ENCODE measurements at places on chromosomes 1 and 21.

DNA sequence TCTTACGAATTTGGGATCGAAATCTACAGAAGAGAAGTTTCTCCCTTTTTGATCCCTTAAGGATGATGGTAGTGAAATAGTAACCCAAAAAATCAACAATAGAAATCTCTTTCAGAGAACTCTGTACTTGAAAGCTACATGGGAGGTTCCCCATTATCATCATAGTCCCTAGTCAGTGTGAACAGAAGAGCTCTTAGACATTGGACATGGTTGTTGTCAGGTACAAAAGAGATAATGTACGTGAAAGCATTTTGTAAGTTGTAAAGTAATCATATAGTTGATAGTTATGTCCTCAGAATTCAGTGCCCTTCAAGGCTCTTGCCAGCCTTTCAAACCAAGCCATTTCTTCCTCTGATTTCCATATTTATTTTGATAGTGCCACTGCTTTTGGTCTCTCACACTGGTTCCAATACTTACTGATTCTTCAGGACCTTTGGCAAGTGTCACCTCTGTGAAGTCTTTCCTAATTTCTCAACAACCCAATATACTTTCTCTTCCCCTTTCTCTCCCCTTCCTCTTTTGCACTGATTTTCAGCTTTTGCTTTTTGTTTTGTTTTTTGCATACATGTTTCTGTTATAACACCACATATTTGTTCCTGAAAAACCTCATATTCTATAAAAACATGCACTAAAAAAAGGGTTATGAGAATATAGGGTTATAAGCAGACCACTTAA lies 22.4 kb downstream of the VPS45 start:
- no peak for DNase-seq

DNA sequence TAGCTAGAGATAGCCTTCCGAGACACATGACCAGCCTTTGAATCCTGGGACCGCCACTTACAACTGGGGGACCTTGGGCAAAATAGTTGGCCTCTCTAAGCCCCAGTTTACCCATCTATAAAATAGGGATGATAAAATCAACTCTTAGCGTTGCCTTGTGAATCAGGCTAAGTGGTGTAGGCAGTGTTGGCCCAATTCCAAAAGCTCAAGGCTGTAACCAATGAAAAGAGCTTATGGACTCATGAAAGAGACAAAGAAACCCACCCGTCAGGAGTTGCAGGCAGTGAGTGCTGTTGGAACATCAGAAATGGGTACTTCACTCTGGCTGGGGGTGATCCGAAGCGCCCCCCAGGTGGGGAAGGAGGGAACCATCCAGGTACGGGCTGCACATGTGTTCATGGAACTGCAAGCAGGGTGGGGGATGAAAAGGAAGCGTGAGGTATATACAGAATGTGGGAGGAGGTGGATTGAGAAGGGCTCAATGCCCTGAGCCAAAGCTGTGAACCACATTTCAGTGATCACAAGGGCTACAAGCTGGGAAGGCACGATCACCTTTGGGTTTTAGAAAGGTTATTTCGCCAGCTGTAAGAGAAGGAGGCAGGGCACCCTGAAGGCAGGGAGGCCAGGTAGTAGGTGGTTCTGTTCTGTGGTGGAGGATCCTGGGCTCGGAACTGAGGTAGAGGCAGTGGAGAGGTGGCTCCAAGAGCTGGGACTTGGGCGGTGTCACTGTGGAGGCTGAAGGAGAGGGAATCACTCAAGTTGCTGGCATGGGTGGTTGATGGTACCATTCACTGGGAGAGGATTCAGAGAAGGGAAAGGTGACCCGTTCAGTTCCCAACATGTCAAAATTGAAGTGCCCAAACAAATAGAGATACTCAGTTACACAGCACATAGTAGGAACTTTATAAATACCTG lies 11.4 kb upstream of the KIAA1614 start:
- DNase-seq, result no peak

DNA sequence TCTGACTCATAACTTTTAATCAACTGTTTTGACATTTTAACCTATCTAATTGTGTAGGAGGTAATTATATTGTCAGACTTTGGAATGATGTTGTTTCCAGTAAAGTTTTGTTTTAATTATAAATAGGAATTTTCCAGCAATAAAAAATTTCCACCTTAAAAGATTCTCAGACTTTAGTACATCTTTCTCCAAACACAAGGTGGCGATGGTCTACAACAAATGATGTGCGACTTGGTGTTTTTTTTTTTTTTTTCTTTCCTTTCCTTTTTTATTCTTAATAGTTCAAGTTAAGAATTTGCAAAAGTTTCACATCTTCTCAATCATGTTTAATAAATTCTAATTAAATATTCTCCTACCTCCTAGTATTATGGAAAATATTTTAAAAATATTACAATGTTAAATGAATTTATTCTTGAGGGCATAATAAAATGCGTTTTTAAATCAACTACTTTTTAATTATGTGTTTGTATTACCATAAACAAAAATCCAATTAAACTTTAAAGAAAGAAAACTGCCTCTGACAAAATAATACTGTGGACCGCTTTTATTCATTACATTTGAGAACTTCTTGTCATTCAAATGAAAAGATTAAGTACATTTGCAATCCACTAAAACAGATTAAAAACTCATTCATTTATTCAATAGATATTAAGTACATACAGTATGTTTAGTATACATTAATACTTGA lies 4.4 kb upstream of the ADAMTS1 start:
- DNase-seq, result no peak

GRCh38 chr1:93993731-93994130 lies 84.5 kb upstream of the GCLM start:
- DNase-seq, result no peak

DNA sequence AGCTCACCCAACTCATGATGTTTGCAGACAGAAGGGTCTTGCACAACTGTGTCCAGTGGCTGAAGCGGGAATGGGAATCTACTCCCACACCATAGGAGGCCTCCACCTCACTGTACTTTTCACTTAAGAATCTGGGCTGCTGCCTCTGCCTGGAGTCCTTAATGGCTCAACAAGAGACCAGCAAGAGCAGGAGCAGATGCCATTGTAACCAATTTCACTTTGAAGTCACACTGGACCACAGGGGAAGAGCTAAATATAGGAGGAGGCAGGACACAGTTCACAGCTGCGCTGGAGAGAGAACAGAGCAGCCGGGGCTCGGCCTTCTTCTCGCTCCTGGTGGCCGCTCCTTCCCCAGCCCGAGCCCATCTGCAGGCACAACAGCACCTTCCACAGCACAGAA lies 120.4 kb downstream of the SIPA1L2 start:
- DNase-seq, result no peak

DNA sequence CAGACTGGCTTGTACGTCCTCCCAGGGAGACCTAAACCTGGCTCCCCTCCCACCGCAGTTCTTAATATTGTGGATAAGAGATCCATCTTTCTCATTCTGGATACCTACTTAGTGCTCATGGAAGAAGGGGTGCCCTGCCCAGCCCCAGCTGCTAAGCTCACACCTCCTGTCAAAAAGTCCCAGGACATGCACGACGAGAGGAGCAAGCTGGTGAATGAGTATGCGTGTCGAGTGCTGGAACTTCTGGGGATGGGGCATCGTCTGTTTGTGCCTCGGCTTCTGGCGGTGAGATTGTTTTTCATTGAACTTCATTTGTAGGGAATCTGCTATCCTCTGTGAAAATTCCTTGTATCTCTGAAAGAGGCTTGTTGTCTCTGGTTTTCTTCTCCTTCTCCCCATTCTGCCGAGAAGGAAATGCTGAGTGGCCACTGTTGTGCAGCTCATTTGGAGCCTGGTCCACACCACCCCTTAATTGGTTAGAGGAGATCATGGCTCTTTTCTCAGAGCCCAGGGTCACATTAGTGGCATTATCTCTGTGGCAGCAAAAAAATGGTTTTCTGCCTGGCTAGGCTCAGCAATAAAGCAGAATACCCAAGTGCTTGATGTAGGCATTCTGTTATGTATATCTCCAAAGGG lies 199.4 kb upstream of the CACYBP start:
- DNase-seq, result no peak

DNA sequence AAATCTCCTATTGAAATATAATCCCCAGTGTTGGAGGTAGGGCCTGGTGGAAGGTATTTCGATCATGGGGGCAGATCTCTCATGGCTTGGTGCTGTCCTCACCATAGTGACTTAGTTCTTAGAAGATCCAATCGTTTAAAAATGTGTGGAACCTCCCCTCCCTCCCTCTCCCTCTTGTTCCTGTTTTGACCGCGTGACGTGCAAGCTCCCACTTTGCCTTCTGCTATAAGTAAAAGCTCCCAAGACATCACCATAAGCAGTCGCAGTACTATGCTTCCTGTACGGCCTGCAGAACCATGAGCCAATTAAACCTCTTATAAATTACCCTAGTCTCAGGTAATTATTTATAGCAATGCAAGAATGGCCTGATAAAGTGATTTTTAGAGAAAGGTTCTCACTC lies 10.9 kb upstream of the RGS2 start:
- DNase-seq, result no peak

DNA sequence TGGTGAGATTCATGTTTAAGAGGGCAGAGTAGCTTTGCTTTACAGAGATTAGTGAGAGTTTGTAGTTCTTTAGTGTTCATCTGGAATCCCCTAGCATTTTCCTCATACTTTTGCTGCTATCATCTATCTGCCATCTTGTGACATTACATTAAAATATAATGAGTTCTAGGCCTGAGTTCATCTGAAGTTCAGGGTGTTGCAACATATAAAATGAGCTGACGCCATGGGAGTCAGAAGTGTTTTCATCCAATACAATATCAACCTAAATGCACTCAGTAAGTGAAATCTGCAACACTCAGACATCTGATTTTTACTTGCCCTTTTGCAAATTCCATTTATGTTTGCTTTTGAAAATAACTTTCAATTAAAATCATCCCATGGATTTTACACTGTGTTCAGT lies 153.8 kb downstream of the NTNG1 start:
- DNase-seq, result no peak

DNA sequence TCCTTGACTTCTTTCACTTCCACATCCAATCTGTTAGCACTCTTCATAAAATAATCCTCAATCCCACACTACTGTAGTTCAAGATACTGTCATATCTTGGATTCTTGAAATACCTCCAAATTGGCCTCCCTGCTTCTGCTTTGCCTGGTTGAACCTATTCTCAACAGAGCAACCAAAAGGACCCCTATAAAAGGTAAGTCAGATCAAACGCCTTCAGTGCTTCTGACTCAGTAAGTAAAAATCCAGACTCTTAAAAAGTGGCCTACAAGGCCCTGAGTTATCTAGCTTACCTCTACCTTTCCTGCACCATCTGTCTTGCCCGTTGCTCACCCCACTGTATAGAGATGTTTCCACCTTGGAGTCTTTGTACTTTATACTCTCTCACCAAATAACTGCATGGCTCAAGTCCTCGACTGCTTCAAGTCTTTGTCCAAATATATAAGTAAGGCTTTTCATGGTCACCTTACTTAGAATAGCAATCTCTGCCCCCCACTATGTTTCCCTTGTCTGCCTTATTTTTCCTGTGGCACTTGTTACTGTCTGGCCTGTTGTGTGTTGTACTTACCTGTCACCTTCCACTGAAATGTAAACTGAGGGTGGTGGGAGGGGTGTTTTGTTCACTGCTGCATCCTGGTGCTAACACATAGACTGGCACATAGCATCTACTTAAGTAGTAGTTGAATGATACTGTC lies 5.1 kb upstream of the PIGV start:
- DNase-seq, result no peak

- DNase-seq, result no peak
Observed at GRCh38 chr1:22471078-22471477, 19.4 kb downstream of the ZBTB40 start.

DNA sequence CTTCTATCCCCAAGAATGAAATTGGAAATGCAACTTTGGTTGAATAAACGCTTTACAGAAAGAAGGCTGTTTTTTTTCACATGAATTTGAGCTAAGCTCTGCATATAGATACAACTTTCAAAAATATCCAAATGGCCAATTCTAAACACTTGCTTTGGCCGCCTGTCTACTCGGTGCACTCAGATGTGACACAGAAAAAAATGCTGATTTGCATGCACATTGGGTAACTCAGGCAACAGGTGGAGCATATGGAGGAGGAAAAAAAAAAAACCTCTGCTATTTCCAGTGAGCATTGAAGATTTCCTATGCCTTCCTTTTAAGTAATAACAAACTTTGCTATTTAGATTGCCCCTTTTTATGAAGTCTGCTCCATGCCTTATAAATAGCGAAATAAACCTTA lies 262.5 kb downstream of the GRIK1 start:
- no peak for DNase-seq

- no peak for DNase-seq
Observed at GRCh38 chr1:156582388-156583017, 3.0 kb downstream of the TTC24 start.

DNA sequence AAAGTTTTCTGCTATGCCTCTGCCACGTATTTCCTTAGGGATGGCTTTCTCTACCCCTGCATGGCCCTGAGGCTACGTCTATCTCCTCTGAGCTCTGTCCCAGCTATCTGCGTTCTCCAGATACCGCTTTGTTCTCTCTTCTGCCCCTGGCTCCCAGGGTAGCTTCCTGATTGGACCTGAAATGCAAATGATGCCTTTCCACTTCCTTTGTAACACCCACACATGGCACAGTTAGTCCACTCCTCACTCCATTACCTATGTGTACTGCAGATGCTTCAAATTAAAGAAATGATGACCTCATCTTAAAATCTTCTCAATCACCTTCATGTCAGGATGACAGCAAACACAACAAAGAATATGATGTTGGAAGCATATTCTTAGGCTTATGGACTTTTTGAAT lies 138.6 kb upstream of the POGK start:
- no peak for DNase-seq

- DNase-seq, result no peak
Observed at GRCh38 chr1:91653183-91653582, 152.5 kb downstream of the CDC7 start.

DNA sequence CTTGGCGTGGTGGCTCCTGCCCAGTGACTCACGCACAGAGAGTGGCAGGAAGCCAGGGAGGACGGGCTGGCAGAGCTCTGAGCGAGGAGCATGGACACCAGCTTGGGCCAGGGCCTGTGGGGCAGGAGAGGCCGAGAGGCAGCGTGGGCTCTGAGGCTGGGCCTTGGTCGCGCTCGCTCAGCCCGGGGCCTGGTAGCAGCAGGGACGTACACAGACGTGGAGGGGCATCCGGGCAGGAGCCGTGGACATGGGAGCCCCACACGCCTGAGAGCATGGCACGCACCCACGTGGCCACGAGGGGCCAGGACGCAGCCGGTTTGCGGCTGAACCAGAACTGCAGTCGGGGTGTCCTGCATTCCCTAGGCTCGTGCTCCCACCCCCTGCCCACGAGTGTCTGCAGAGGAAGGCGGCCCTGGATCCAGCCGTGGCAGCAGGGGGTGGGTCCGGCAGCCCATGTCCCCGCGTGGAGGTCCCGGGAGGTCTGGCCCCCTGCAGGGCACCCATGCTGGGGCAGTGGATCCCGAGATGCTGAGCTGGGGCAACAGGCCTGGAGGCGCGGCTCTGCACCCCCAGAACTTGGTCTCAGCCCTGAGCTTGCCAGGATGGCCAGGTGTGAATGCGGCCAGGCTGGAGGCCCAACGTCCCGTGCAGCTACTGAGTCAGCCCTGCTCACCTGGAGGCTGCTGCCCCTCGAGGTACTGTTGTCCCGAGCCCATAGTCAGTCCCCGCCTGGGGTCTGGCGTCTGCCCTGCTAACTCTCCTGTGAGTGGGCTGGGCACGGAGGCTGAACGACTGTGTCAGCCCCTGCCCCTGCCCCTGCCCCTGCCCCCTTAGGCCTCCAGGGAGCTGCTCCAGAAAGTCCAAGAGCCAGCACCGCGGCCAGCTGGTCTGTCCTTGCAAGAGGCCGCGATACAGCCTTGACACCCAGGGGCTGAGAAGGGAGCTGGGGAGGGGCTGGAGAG lies 61.6 kb downstream of the SLX9 start:
- no peak for DNase-seq

GRCh38 chr21:41369105-41369919 lies 7.5 kb downstream of the MX2 start:
- no peak for DNase-seq

- no peak for DNase-seq
Observed at GRCh38 chr1:179824265-179824664, 53.3 kb downstream of the TOR1AIP2 start.

Data from D721Med (cell line).